ENCODE measurements at places on chromosomes 6 and 20.

GRCh38 chr6:43097502-43097901 is 21.4 kb downstream of the PTK7 start:
- no peak for DNase-seq

- DNase-seq: no peak
Measured at GRCh38 chr6:90268178-90268577, 28.5 kb downstream of the BACH2 start.

GRCh38 chr20:63296531-63297299 is 3.7 kb downstream of the COL20A1 start:
- DNase-seq: no peak

DNA sequence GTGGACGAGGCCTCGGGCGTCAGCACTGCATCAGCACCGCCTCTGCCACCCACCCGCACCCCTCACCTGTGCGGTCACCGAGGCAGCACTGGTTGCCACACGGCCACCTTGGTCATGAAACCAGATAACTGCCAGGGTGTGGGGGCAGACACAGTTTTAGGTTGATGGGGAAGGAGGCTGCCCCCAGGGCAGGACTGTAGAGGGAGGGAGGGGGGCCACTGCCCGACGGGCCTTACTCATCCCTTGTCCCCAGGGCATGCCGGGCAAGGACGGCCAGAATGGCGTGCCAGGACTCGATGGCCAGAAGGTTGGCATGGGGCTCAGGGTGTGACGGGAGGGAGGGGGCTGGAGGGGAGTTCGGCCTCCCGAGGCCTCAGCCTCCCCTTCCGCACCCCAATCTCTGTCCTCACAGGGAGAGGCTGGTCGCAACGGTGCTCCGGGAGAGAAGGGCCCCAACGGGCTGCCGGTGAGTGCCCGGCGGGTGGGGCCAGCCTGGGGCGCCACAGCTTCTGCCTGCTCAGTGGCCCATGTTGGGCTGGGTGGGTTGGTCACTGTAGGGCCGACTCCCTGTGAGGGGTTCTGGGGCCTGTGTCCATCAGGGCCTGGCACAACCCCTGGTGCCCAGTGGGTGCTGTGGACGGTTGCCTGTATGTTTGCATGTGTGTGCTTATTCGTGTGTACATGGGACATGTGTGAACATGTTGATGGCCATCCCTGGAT is 11.8 kb downstream of the COL9A3 start:
- no peak for DNase-seq

- DNase-seq: peak; percentile 13
Measured at GRCh38 chr6:132388291-132388690, 13.0 kb downstream of the MOXD1 start.

GRCh38 chr20:23161968-23162696 is 76.0 kb upstream of the CD93 start:
- peak; percentile 97 for DNase-seq

All from COR-L47 (cell line).